ENCODE measurements at places on chromosomes 11 and 22. TPM values are rescaled to one million over a fixed set of nuclear protein-coding genes. Genes with fewer than 3 reads are reported as not detected.

DNA sequence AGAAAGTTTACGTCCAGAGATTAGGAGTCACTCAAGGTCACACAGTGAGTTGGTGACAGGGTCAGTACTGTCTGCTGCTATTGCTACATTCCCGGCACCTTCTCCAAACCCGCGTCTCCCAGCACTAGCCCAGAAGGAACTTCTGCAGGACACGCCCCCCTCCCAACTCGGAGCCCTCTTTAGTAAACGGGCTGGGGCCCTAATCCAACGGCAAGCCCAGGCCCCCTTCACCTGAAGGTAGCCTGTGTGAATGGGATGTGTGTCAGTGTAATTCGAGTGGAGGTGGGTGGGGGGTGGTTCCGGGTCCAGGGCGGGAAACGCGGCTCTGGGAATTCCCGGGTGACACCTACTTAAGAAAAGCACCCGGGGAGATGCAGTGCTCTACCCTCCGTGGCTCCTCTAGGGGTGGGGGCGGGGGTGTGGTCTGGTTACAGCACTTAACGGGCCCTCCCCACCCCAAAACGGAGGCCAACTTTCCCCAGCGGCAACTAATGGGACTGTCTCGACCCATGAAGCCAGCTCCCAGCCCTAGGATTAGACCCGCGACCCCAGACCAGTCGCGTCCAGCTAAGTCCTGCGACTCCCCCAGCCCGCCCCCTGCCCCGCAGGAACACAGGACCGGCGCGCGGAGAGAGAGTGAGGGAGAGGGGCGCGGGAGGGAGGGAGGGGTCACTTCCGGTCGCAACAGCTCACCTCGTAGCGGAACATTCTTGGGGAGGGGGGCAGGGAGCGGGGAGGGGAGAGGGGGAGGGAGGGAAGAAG is 468 bp downstream of the PATL1 start:
- peaks cover 19% of the 10 kb centered on the region for H3K4me1 ChIP-seq
- H3K27ac ChIP-seq: peak overlapping the region; percentile 76
- H3K36me3 ChIP-seq: peaks cover 29% of the 10 kb centered on the region

DNA sequence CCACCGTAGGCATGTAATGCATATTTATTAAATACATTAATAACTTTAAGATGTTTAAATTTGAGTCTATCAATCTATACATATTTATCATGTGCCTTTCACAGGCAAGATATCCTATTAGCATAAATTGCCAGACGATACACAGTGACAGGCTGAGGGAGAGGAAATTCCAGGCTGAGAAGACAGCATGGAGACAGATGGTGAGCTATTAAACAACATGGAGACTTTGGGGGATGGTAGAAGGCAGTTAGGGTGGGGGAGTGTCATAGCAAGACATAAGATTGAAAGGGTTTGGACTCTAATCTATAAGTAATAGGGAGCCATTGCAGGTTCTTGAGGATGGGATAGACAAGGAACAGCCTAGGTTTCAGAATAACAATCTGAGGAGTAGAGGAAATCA is 138.5 kb downstream of the NXPE2 start:
- H3K4me1 ChIP-seq: no peaks in the 10 kb centered on the region
- no peaks in the 10 kb centered on the region for H3K36me3 ChIP-seq
- DNase-seq: no peak
- no peak overlapping the region for H3K27ac ChIP-seq

GAS2L1 gene
- total RNA-seq: 1.2 TPM

DNA sequence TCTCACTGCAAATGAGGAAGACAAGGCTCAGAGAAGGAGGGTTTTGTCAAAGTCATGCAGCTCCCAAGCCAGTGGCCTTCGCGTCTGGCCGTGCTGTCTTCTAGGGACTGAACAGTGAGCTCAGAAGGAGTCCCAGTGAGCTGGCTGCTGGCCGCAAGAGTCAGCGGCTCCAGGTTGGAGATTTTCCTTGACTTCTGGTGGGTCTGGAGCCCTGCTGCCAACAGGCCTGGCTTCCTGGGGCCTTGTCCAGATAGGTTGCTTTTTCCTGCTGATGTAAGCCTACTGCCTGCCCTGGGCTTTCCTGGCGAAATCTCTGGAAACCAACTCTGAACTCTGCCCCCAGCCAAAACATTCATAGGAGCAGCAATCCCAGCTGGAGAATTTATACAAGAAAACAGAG is 272.7 kb upstream of the CADM1 start:
- H3K4me3 ChIP-seq: no peak overlapping the region
- no peaks in the 10 kb centered on the region for H3K36me3 ChIP-seq
- no peaks in the 10 kb centered on the region for H3K4me1 ChIP-seq
- DNase-seq: no peak

DNA sequence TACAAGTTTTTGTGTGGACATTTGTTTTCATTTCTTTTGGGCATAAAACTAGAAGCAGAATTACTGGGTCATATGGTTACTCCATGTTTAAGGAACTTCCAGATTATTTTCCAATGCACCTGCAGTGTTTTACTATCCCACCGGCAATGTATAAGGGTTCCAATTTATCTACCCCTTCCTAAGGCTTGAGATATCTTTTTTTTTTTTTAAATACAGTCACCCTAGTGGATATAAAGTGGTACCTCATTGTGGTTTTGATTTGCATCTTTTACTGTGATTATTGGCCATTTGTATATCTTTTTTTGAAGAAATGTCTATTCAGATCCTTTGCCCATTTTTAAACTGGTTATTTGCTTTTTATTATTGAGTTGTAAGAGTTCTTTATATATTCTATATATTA is 34.6 kb upstream of the UCP3 start:
- H3K27ac ChIP-seq: no peak overlapping the region
- no peak for DNase-seq
- peaks cover 3% of the 10 kb centered on the region for H3K36me3 ChIP-seq
- no peaks in the 10 kb centered on the region for H3K4me1 ChIP-seq
- no peak overlapping the region for H3K4me3 ChIP-seq

GRCh38 chr11:40029391-40029790 is 1430.1 kb downstream of the LRRC4C start:
- no peak overlapping the region for H3K4me3 ChIP-seq
- no peak overlapping the region for H3K27ac ChIP-seq
- DNase-seq: no peak
- no peaks in the 10 kb centered on the region for H3K36me3 ChIP-seq
- no peaks in the 10 kb centered on the region for H3K4me1 ChIP-seq

- no peak overlapping the region for H3K27ac ChIP-seq
- H3K27me3 ChIP-seq: peaks cover 5% of the 10 kb centered on the region
- no peaks in the 10 kb centered on the region for H3K4me1 ChIP-seq
- no peak for DNase-seq
- H3K4me3 ChIP-seq: no peak overlapping the region
These were observed 4.4 kb upstream of the KCNC1 start for GRCh38 chr11:17730137-17730536.
